Stimulated activated CD8-positive, alpha-beta memory T cell treated with anti-CD3 and anti-CD28 coated beads, Interleukin-12 subunit alpha, Interleukin-12 subunit beta, amount 100 ng/mL, for 4 hours (primary cell): ENCODE measurements at places on chromosomes 7 and 10.

GRCh38 chr7:33876596-33877274 is 28.6 kb upstream of the BMPER start:
- DNase-seq: no peak

GRCh38 chr10:123035467-123036086 is 26.8 kb downstream of the ACADSB start:
- DNase-seq: no peak

DNA sequence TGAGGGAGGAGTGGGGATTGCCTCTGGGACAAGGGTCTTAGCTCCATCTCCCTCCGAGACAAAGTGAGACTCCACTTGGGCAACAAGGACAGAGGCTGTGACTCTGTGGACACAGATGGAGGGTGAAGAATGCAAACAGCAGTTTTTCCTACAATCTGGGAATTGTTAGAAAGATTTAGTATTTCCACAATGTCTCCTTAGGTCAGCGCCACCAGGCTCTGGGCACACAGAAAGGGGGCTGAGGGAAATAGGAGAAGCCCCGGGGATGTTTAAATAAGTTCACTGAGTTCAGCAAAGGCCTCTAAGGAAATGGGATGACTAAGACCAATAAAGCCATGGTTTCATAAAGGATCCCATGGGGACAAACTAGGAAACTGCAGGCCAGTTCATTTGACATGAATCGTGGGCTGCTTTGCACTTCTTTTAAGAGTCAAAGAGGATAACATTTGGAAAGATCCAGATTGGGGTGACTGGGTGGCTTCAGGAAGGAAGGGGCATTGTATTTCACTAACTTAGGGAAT is 219.8 kb upstream of the GLI3 start:
- no peak for DNase-seq

- DNase-seq: no peak
Observed at GRCh38 chr7:84533182-84533581, 338.6 kb upstream of the SEMA3A start.

DNA sequence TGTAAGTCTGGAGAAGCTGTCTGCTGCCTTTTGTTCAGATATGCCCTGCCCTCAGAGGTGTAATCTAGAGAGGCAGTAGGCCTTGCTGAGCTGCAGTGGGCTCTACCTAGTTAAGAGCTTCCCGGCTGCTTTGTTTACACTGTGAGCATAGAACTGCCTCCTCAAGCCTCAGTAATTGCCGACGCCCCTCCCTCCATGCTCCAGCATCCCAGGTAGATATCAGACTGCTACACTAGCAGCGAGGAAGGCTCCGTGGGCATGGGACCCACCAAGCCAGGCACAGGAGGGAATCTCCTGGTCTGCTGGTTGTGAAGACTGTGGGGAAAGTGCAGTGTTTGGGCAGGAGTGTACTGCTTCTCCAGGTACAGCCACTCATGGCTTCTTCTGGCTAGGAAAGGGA is 26.4 kb upstream of the CXCL12 start:
- no peak for DNase-seq

DNA sequence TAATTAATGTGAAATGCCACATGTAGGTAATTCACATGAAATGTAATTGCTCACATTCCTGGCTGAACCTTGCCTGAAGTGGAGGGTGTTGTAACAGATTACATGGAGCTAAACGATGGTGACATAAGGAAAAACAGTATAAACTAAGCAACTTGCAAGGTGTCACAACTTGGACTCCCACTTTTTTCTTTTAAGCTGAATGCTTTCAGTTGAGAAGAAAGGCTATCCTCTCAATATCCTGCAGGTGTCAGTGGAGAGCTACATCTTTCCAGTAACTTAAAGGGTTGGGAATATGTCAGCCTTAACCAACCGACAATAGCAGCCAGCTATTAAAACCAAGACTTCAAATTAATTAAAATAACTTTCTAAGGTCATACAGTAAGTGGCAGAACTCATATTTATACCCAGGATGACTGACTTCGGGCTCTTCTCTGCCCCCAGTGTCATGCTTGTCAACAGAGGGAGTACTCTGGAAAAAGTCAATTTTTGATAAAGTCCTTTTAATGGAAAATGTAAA is 33.7 kb downstream of the NRBF2 start:
- no peak for DNase-seq
